ENCODE measurements at places on chromosomes 1 and 21.
A peak's percentile ranks its signal among the peaks of the same experiment; 100 is the strongest.

DNA sequence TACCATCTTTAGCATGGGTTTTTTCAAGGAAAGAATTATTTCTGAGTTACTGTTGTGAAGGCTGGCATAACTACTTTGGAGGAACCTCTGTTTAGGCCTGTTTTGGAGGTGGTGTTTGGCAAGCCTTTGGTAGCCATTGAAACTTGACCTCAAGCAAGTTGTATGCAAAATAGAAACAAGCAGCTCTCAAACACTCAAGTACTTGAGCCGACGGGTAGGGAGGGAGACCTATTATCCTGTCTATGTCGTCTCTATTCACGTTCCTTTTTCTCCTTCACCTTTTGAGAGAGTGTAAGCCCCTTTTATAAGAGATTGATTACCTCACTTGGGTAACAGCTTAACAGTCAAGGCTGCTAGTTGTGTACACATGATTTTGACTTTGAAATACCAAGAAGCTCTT is 878.3 kb upstream of the CXADR start:
- no peak for DNase-seq

DNA sequence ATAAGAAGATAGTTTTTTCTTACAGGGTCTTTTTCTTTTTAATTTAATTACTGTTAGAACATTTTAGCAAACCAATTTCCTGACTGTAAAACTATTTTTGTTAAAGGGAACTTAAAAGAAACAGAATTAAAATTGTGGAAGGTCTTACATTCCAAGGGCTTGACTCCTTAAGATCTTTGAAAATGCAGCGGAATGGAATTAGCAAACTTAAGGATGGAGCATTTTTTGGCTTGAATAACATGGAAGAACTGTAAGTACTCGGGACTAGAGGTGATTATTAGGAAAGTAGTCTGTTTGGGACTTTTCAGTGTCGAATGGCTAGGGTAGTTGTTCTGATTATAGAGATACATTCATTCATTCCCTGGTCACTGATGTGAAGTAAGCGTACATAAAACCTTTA is 21.5 kb downstream of the LRIG2 start:
- DNase-seq, result no peak

- no peak for DNase-seq
These were observed 74.3 kb downstream of the TNFSF18 start for GRCh38 chr1:172976222-172977041.

- no peak for DNase-seq
These were observed 104.3 kb downstream of the GPATCH2 start for GRCh38 chr1:217526636-217527035.

- DNase-seq, result peak; percentile 61
These were observed 28.5 kb upstream of the PKP1 start for GRCh38 chr1:201254625-201255478.

DNA sequence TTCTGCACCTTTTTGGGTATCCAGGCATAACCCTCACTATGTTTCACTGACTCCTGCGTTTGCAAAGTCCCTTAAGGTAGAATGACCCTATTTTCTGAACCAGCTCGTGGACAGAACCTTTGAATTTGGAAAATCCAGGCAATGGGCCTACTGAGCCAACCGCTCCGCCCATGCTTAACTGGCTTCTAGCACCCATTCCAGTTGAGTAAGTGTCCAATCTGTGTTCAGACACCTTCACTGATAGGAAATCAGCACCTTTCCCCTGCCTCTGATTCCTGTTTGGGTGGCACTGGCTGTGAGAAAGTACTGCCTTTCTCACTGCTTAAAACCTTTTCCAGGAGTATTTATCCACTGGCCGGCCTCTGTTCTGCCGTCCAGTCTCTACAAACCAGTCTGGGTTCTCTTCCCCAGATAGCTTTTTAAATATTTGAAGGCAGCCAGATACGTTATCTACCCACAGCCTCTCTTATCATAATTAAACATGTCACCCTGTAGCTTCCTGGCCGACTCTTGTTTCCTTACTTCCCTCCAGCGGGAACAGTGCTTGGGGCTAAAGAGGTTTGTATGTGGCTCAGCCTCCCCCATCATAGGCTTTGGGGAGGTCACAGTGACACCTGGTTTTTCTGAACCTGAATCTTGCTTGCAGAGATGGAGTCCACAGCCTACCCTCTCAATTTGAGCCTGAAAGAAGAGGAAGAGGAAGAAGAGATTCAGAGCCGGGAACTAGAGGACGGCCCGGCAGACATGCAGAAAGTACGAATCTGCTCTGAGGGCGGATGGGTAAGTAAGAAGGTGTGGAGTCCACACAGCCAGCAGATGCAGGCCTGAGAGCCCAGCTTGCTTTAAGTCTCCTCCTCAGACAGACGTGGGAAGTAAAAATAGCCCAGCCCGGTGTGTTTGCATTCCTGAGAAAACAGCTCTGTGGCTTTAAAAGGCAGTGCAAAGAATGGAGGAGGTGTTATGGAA is 1.3 kb downstream of the POGK start:
- no peak for DNase-seq

GRCh38 chr21:29130270-29130969 is at the start of gene MAP3K7CL:
MAP3K7CL (plus strand) TSS chr21:29130644; CDS start chr21:29133345, 2,701 bp downstream.
- DNase-seq, result no peak

DNA sequence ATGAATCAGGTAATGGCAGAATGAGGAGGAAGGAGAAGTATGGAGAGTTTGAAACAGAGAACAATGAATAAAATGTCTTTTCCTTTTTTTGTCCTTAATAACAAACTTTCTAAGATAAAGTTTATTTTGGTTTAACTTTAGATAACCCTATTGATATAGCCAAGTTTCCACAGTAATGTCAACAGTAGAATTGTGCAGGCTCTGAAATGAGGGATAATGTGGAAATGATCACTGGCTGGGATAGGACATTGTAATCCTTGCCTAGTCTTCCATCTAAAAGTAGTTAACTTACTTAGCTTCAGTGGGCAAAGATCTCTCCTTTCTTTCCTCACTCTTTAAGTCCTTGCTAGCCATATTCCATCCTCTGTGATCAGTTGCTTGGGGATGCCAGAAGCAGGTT is 52.8 kb downstream of the NTMT2 start:
- DNase-seq, result no peak

GRCh38 chr1:101460739-101461138 is 223.9 kb downstream of the S1PR1 start:
- DNase-seq, result no peak

DNA sequence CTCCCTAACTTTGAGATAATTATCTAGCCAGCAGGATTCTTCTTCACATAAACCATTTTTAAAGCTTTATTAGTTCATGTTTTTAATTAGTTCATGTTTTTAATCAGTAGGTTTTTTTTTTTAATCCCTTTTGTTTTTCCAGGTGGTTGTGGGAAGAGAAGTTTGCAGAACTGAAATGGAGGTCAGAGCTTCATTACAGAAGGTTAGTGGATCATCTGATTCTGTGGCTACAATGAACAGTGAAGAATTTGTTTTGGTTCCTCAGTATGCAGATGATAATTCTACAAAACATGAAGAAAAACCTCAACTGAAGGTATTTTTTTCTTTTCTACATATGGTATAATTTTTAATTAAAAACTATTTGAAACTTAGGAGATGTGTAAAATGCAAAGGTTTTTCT is 59.7 kb downstream of the RABGAP1L start:
- DNase-seq, result no peak

- no peak for DNase-seq
These were observed 11.6 kb downstream of the PDE9A start for GRCh38 chr21:42665026-42665425.

DNA sequence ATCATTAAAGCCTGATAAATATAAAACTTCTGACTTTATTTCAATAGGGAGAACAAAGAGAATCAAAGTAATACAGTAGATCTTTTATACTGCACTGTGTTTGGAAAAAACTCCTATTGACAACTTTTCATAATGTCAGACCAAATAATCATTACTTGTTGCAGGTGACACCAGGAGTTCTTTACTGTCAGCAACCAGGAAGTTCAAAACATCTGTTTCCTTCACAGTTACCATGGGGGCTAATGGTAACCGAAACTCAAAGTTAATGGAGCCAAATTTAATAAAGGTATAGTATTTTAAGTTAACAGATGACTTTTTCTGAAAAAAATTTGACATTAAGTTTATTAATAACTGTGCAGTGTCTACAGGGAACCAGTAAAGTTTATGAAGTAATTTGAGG is 10.6 kb downstream of the EFCAB7 start:
- no peak for DNase-seq

- DNase-seq, result no peak
These were observed 21.9 kb downstream of the USP48 start for GRCh38 chr1:21761052-21761451.

DNA sequence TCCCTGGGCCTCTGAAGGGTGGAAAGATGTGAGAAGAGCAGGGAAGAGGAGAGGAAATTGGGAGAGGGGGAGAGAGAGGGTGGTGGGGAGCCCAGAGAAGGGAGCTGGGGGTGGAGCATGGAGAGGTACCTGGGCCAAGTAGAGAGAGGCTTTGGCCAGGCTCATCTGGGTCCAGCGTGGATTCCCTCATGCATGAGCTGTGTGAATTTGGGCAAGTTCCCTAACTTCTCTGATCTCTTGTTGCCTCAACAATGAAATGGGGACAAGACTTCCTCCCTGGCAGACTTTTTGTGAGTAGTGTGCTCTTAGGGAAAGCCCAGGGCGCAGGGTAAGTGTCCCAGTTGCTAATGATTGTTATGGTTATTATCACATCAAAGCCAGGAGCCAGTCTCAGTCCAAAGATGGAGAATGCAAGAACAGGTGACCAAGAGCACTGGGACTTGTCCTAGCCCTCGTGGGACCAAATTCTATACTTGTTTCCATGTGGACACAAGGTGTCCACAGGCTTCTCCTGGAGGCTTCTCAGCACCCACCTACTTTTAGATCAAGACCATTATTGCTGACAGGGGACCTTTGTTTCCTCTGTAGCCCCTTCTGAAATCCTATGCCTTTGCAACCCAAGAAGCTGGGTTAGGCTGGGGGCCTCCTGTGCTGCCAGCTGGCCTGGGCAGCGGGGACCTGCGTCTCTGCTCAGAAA is 13.9 kb downstream of the IL6R start:
- no peak for DNase-seq

DNA sequence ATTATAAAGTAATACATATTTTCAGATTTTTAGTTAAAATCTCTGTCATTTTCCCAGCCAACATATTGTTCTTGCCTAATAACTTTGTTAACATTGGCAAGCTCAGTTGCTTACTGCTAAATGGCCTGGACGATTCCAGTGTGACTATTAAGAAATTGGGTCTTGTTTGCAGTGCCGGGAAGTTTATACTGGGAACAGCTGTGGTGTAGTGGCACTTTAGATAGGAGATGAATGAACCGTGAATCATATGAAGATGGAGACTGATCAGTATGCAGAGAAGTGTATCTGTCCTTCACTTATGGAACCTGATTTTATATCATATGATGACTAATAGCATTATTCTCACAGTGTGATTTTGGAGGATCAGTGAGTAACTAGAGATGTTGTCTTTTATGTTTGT is 3.3 kb downstream of the CHRM3 start:
- no peak for DNase-seq

- no peak for DNase-seq
These were observed 26.2 kb upstream of the DESI2 start for GRCh38 chr1:244626709-244627108.

DNA sequence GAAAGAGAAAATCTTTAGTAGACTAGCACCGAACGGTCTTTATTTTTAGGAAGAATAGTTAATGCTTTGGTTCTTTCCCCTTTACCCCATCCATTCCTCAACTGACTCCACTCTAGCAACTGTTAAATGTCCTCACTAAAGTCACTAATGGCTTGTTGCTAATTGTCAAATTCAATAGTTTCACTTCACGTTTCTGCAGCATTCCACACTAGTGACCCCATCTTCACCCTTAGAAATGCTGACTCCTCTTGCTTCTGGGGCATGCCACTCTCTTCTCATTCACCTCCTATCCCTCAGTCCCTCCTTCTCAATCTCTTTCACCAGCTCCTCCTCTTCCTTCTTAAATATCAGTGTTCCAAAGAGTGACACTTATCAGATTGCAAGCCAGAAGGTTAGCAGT is 19.4 kb upstream of the CADM3 start:
- DNase-seq, result no peak

GRCh38 chr1:96234299-96234698 is 487.3 kb upstream of the PTBP2 start:
- no peak for DNase-seq

DNA sequence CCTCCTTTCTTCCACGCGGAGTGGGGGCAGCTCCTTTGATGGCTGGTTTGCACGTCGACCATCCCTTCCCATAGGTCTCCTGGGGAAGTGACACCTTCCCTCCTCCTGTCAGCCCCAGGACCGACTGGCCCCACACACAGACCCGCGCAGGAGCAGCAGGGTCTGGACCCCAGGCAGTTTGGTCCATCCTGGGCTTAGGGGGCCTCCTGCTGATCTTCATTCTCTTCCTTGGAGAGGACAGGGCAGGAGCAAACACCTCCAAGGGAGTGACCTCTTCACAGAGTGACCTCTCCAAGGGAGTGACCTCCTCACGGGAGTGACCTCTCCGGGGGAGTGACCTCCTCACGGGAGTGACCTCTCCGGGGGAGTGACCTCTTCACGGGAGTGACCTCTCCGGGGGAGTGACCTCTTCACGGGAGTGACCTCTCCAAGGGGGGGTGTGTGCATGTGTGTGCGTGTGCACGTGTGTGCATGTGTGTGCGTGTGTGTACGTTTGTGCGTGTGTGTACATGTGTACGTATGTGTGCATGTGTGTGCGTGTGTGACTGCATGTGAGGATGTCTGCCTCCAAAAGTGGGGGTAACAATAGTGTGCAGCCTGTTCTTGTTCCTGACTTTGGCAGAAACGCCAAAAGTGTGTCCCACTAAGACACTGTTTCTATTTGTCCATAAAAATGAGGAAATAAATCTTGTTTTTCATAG is 29.8 kb downstream of the COL6A1 start:
- DNase-seq, result no peak

DNA sequence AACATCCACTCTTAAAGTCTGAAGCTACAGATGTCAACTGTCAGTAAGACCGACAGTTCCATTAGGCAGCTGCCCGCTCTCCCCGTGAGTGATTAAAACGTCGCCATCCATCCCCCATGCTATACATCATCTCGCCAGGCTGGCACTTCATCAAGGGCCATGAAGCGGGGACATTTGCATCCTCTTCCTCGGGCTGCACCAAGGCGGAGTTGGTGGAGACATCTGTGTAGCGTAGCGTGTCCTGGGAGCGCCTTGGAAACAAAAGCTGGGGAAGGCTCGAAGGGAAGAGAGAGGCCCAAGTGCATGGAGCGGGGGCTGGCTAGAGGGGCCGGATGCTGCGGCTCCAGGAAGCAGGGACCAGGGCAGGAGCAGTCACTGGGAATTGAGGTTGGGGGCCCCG is 250.1 kb downstream of the KAZN start:
- DNase-seq, result no peak

GRCh38 chr1:55288245-55288644 is 73.1 kb upstream of the USP24 start:
- no peak for DNase-seq

Measured in activated CD4-positive, alpha-beta T cell treated with anti-CD3 and anti-CD28 coated beads, Interleukin-2, amount 10 ng/mL, durations not matched to agents 7 days and 5 days (primary cell).